CD4-positive, alpha-beta T cell treated with Interleukin-6 at 100 ng/mL for 8 hours (primary cell): ENCODE measurements at places on chromosomes 1 and 21.

DNA sequence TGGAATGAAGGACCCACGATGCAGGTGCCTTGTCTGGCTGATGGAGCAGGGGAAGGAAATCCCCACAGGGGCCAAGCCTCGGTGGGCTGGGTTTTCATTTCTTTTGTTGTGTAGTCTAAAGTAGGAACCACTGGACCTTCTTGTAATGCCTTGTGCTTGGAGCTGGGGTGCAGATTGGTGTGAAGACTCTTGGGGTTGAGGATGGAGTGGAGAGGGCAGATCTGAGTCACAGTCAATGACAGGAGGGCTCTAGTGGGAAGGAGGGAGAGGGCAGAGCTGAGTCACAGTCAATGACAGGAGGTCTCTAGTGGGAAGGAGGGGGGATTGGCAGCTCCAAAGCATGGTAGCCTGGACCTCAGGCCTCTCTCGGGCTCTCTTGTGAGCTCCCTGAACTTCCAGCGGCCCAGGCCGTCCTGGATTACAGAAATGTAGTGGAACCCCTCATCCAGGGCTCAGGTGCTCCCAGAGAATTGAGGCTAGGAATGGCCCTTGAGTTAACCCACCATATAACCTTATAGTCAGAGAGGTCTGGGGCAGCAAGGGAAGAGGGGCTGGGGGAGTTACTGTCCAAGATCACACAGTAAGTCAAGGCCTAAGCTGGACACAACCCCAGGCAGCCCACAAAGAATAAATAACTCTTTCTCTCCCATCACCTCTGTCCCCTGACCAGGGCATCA lies 313.8 kb downstream of the MATN1 start:
- no peak for DNase-seq

DNA sequence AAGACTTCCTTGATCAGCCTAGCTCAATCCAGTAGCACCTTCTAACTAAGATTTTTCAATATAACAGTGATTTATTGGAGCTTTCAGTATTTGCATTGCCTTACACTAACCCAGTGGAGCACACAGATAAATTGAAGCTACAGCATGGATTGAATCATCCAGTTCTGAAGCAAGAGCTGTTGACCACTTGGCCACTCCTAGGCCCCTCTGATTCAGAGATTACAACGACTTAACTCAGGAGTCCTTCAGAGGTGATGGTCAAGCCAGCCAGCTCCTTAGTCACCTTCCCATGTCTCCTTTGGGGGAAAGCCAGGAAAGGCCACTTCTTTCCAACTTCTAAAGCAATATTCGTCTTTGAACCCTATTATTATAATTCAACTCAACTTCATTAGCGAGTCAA lies 151.8 kb downstream of the TENT5C start:
- no peak for DNase-seq

DNA sequence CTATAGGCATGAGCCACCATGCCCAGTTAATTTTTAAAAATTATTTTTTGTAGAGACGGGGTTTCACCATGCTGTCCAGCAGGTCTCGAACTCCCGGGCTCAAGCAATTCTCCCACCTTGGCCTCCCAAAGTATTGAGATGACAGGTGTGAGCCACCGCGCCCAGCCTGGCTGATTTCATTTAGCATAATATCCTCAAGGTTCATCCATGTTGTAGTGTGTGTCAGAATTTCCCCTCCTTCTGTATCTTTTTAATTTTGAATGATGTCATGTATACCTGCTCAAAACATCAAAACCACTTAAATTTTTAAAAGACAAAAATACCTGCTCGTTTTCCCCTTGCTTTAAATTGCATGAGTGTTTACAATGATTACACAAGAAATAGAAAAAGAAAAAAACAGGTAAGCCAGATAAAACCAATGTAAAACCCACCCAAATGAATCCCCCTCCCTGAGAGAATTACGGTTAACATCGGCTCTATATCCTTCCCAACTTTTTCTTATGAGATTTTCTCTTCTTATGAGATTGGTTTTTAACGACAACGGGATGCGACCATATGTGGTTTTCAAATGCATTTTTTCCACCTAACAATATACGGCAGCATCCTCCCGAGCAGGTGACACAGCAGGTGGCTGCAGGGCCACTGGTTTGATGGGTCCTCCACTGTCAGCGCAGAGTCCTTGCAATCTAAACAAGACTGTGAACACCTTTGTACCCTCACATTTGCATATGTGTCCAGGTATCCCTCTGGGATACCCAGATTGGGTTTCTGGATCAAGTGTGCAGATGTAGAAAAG lies 22.1 kb downstream of the IFFO2 start:
- peak; percentile 47 for DNase-seq

- DNase-seq: peak; percentile 62
Observed at GRCh38 chr1:109499661-109500536, 6.0 kb downstream of the CYB561D1 start.

DNA sequence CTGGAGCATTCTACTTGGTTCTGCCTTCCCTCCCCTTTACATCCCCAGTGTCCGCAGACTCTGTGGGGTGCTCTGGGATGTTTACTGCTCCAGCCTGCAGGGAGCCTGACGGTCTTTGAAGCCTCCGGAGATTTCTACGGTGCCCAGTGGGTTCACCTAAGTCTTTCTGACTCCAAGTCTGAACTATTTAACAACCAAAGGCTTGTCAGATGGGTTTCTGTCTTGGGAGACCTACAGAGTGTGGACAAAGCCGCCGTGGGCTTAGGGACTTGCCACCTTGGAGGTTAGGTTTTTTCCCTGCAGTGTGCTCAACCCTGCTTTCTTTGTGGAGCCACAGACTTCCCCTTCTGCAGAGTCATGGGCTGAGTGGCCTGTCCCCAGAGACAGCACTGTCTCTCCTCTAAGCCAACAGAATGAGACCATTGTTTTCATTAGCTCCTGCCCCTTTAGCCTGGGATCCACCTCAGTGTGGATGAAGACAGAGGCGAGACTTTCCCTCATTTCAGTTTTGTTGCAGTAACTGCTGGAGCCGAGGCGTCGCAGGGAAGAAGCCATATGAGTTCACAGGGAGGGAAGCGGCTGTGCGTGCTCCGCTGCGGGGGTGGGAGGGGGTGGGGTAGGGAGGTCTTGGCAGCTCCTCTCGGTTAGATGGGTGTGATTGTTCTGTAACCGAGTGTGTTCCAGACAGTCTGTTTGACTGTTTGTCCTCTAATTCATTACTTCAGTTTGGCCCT lies 120.7 kb downstream of the CNIH3 start:
- DNase-seq: no peak

DNA sequence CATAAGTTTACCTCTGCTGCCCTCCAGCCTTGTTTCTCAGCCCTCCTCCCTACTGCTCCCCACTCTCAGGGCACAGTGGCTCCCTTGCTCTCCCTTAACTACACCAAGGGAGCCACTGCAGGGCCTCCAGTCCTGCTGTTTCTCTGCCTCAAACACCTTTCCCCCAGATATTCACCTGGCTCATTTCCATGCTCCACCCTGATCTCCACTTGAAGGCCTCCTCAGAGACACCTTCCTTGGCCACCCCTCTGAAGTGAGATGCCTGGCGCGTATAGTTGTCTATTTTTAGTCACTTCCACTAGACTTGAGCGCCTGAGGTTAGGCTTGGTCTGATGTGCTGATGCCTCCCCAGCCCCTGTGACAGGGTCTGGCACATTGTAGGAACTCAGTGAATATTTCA lies 34.9 kb downstream of the SEC16B start:
- DNase-seq: no peak

DNA sequence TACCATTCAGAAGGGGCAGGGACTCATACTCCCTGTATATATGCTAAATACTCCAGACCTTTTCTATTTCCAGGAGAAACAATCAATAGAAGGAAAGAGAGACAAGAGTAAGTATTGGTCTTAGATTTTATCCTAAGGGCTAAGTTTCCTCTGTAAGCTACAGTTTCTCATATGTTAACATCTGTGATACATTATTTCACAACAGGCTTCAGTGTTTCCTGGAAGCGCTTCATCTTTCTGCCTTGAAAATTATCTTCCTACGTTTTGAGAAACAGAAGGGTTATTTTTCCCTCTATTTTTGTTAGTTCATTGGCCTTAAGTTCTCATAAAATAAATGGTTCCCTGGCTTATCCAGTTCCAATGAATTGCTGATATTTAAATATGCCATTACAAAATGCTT lies 15.6 kb downstream of the FMO1 start:
- DNase-seq: no peak

- peak; percentile 50 for DNase-seq
Observed at GRCh38 chr1:37473431-37474045, 842 bp upstream of the ZC3H12A start.

- DNase-seq: no peak
Observed at GRCh38 chr1:209689477-209689876, 14.3 kb downstream of the G0S2 start.

DNA sequence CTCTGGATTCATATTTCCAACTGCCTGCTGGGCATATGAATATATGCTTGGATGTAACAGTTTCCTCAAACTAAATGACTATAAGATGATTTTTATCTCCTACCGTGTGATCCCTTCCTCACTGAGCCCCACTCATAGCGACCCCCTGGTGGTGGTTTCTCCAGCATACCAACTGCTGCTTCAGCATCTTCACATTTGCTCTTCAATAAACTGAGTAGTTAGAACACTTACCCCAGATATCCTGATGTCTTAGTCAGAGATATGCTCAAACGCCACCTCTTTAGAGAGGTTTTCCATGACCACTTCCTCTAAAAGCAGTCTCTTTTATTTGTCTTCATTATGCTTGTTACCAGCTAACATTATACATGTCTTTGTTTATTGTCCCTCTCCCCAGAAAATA lies 10.2 kb upstream of the HNRNPR start:
- no peak for DNase-seq

DNA sequence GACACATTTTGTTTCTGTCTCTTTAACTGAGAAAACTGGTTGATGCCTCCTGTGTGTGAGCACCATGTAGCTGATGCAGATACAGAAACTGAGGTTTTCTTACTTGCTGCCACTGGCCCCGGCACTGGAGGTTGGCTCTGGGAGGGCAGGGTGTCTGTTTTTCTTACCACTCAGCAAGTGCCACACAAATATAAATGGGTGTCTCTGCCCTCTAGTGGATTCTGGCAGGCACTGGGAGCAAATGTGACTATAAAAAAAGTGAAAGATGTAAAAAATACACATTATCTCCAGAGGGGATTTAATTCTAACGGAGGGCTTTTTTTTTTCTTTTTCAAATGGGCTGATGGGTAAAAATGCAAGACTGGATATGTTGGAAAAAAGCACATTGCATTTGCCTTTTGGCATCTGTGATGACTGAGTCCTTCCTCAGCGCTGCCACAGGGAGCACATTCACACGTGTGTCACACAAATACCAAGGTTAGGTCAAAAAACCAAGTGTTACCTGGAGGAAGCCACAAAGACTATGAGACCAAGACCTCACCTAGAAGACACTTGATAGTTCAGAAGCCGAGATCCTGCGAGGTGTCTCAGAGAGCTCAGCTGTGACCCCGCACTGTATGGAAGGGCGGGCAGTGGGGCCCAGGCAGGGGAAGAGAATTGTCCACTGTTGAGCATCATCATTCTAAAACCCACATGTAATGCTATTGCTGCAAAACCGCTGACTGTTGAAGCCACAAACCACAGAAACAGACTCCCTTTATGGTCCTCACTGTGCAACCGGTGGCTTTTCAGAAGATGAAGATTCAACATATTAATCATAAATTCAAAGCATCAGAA lies 18.9 kb downstream of the PGBD2 start:
- DNase-seq: peak; percentile 55

DNA sequence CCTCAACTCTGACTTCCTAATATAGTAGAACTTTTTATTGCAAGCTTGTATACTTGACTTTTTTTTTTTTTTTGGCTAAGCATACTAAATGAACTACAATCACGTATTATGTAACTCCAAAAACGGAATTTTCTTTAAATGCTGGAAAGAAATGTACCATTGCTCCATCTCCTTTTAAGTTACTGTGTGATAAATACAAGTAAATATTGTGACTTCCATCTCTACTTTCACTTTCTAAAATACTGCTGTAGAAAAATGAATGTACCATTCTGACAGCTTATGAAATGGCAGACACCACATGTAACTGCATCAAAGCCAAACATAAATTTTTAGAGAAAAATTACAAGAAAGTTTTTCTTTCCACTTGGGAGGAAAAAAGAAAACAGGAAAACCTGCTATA lies 54.7 kb downstream of the ASH1L start:
- DNase-seq: no peak

GRCh38 chr1:43363935-43364525 lies 3.8 kb downstream of the ELOVL1 start:
- no peak for DNase-seq

- DNase-seq: no peak
Observed at GRCh38 chr1:61569303-61569621, 155.7 kb downstream of the TM2D1 start.

GRCh38 chr1:198272492-198272891 lies 115.7 kb downstream of the NEK7 start:
- DNase-seq: no peak

DNA sequence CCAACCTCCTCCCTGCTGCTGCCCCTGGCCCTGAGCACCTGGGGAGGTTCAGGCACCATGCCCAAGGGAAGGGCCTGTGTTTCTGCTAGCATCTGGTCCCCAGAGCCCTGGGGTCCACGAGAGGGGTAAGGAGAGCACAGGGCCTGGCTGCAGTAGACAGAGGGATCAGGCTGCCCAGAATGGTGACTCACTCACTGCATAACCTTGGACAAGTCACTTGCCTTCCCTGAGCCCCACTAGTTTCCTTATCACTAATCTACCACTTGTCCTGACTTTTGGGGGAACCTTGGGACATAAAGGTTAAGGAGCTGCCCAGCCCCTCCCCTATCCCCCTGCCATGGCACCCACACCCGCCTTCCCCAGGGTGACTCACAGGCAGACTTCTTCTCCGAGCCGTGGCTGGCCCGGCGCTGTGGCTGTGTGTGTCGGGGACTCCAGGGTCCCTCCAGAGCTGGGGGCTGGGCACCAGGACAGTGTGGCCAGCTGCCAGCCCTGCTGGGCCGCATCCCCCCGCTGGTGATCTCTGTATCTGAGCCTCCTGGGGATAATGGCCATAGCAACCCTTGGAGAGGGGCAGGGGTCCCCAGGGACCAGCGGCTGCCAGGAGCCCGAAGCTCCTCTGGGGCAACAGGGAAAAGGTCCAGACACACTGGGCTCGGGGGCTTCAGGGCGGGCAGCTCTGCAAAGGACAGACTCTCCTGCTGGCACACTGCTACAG lies 4.0 kb downstream of the ARHGEF19 start:
- no peak for DNase-seq

DNA sequence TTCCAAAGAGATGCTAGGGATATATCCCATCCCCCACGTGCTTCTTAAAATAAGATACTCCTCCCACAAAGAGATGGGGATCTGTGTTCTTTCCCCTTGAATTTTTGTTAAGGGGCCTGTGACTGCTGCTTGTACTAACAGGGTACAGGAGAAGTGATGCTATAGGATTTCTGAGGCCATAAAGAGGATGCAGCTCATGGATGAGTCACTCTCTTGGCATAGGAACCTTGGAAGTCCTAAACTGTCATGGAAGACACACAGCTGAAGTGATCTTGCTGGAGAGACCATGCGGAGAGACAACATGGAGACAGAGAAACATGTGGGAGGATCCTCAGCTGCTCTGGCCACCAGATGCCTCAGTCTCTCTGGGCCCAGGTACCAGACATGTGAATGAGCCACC lies 157.2 kb downstream of the S1PR1 start:
- DNase-seq: no peak

DNA sequence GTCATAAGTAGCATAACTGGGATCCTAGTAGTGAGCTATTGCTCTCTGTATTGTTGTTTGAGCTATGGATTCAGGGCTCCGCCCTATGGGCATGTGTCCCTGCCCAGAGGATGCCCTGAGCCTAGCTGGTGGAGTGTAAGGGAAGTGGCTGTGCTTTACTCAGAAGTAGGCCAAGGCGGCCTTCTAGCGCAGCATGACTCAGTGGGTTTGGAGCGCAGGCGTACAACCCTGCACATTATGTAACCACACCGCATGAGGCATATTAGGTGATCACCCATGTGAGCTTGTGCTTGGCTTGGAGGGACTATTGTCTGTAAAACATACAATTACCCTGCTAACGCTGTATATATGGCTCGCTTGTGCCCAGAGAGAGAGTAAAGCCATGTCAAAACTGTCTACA lies 11.1 kb upstream of the UBE2U start:
- DNase-seq: no peak
